ENCODE measurements at places on chromosomes 7 and 10. TPM values are rescaled to one million over a fixed set of nuclear protein-coding genes. Genes with fewer than 3 reads are reported as not detected.

The PRKCQ gene
- total RNA-seq = 0.05 TPM

DNA sequence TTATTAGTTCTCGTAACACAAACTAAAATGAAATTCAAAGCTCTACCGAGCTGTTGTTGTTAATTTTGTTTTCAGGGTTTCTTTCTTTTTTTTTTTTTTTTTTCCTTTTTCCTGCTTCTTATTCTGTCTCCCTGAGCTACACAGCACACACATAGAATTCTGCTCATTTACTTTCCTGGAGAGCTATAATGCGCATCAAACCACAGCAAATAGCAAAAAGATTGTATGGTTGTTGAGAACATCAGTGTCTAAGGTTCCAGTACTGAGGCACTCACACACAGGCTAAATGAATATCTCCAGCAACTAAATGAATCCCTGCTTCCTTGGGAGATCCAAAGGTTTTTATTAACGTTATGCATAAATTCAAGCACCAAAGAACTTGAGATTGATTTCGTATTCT, 418.3 kb downstream of the PLXDC2 start:
- DNase-seq = no peak

The SPAM1 gene
- not detected for total RNA-seq

The CALML5 gene
- total RNA-seq = not detected

The CROT gene
- 3.3 TPM for total RNA-seq

- DNase-seq = no peak
Observed at GRCh38 chr10:121526801-121527221, 71.4 kb downstream of the FGFR2 start.

The PGAM2 gene
- not detected for total RNA-seq

The CDNF gene
- total RNA-seq = 0.92 TPM

DNA sequence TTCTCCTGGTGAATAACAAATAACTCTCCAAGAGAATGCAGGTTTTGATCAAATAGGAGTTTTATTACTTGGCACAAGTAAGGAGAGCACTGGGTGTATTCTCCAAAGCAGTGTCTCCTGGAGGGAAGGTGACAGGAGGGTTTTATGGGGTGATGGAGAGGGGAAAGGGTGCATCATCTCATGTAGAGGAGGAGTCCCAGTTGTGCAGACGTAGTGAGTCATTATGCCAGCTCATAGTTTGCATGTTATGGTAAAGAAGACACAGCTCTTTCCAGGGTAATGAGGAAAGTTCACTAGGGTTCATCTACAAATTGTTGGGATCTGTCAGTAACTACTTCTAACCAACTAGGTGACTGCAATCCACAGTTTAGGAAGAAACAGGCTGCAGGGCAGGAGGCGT, 347.9 kb upstream of the MEOX2 start:
- DNase-seq = peak; percentile 26

- DNase-seq = no peak
Observed at GRCh38 chr10:24720096-24720495, 3.6 kb downstream of the ARHGAP21 start.

The MLXIPL gene
- total RNA-seq = not detected

DNA sequence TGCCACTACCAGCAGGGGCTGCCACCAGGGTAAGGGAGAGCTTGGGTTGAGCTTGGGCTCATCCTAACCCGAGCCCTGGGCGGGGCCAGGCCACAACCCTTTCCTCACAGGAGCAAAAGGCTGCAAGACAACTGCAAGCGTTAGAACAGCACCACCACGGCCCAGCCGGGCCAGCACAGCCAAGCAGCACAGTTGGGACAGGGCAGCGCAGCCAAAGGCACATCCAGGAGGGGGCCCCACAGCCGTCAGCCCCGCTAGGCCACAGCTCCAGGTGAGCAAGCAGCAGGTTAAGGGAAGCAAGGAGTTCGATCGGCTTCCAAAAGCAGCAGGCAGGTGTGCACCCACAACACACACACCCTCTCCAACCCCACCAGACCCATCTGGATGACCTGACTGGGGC, 7.0 kb upstream of the NDST2 start:
- no peak for DNase-seq

The DGKI gene
- total RNA-seq = 0.12 TPM

The ADAM22 gene
- total RNA-seq = not detected

The GJD4 gene
- total RNA-seq = not detected

The VGF gene
- total RNA-seq = 0.63 TPM

The RSBN1L gene
- 11.2 TPM for total RNA-seq

DNA sequence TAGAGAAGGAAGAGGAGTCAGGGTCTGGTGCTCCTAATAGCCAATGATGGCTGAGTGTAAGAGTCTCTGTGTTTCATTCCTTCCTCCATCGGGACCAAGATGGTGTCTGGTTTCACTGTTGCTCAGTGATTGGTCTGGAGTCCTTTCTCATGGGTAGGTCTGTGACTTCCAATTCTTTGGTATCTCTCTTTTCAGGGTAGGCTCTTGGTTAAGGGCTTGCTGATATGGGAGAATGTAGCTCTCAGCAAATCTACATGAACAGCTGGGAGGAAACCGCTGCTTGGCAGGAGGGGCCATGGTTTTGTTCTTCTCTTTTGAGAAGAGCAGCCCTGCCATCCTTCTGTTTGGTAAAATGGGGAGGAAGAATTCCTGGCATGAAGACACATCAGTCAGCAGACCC, 209.1 kb upstream of the PODXL start:
- DNase-seq = no peak

GRCh38 chr10:24853661-24854060, 98.7 kb downstream of the PRTFDC1 start:
- no peak for DNase-seq

DNA sequence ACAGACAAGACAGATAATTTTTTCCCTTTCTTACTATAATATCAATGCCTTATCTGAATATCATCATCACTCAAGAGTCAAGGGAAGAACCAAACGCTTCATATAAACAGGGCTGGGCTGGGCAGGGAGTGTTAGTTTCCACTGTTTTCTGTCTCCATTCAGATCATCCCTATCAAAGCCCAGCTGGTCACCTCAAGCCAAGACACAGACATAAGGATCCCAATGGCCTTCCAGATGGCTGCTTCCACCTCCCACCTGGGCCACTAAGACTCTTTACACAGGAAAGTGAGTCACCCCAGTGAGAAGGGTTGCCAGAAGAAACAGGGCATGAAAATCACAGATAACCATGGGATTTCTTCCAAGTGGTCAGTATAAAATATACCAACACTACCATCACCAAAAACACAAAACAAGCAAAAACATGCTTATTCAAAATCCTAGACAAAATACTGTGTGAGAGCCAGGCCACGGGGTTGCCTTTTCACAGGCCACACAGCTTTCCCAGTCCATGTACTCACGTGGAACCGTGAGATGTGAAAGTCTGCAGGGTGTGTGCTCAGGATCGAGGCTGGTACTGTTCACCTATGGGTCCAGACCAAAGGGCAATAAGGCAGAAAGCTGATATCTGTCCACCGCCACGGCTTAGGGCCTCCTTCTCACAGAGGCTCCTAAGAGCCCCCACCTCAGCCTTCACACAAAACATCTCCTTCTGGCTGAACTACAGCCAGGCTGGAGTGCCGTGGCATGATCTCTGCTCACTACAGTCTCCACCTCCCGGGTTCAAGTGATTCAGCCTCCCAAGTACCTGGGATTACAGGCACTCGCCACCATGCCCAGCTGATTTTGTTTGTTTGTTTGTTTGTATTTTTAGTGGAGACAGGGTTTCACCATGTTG, 5.7 kb downstream of the PRSS1 start:
- DNase-seq = no peak

DNA sequence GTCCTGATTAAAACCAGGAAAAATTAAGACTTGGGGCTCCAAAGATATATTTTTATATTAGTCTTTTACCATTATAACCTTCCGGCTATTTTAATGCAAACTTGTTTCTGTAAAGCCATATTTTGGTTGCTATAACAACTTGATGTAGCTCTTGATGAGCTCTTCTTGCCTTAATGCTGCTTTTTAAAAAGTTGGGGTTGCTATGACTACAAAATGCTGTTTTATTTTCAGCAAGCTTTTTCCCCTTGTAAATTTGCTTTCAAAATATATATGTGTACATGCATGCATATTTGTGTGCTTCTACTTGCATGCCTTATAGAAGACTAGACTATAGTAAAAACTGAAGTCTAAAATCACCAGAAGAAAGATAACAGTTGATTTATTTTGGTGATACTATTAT, 99.7 kb downstream of the CSTF2T start:
- no peak for DNase-seq

GRCh38 chr7:77550586-77550985, 13.5 kb downstream of the PTPN12 start:
- no peak for DNase-seq

- DNase-seq = no peak
Observed at GRCh38 chr7:35802102-35802466, 1.2 kb downstream of the SEPTIN7 start.

The MYOF gene
- total RNA-seq = 75.6 TPM

GRCh38 chr7:117217106-117218035, 105.5 kb downstream of the WNT2 start:
- no peak for DNase-seq

GRCh38 chr7:33687625-33688024, 217.7 kb upstream of the BMPER start:
- no peak for DNase-seq

The FEZF1 gene
- not detected for total RNA-seq

GRCh38 chr7:28077616-28078015, 103.0 kb downstream of the JAZF1 start:
- DNase-seq = no peak

DNA sequence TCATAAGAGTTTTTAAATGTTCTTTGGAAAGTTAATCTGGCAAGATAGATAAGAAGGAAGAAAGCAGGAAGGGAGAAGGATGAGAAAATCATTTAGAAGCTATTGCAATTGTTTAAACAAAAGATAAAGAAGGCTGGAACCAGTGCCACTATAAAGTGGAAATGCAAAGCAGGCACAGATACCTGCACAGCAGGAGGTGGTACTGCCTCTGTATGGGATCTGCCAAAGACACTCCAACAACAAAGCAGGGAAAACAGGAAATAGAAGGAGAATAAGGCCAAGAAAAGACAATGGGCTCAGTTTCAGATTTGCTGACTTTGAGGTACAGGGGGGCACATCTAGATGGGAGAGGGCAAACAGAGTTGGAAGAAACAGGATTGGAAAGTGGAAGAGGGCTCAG, 138.6 kb downstream of the PPP1R17 start:
- DNase-seq = peak; percentile 4

The MMRN2 gene
- 0.12 TPM for total RNA-seq

The GRK5 gene
- total RNA-seq = 22.8 TPM

The RBP4 gene
- total RNA-seq = 5.4 TPM

DNA sequence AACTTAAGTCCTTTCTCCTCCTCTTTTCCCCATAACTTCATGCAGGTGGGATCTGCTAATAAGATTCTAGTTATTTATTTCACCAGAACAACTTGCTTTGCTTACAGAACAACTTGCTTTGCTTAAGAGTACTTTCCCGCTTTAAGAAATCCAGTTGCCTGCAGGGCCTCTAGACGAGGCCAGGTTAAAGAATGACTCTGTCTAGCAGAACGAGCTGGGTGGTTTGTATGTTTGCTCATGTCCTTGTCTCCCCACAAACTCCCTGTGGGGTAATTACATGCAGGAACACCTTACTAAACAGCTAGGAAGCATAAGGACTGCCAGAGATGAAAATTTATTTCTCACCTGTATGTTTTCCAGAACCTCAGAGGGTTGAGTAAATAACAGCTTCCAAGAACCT, 8.8 kb upstream of the FZD8 start:
- DNase-seq = no peak

DNA sequence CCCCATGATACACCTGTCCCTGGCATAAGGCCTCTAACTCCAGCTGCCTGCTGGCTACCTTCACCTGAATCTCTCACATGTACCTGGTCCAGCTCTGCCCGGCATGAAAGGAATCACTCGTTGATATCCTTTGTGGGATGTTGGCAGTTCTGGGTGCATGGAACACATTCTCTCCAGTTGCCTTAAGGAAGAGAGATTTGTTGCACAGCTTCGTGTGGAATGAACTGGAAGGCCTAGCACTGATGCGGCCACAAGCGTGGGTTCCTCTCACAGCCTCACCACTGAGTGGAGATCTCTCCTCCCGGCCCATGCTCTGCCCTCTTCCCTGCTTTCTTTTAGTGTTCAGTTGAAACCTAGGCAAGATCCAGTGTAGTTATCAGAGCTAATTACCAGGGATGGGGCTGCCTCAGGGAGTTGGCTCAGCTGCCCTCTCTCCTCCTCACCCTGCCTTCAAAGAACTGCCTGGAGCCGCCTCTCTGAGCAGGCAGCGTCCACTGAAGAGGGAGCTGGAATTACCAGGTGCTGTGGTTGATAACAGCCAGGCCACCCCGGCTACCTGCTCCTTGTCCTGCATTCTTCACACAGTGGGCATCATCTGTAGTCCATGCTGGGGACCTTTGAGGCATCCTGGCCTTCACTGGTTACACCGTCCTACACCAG, 194.3 kb downstream of the CCDC3 start:
- no peak for DNase-seq

DNA sequence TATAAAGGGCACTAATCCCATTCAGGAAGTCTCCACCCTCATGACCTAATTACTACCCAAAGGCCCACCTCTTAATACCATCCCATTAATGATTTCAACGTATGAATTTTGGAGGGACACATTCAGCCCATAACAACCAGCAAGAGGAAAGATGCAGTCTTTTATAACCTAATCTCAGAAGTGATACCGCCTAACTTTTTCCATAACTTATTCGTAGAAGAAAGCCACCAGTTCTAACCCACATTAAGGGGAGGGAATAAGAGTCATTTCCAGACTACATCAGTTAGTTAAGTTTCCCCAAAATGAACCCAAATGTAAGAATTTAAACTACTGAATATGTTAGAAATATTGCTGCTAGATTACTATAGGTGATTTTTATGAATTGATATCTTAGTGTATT, 32.1 kb upstream of the LHFPL3 start:
- DNase-seq = no peak

DNA sequence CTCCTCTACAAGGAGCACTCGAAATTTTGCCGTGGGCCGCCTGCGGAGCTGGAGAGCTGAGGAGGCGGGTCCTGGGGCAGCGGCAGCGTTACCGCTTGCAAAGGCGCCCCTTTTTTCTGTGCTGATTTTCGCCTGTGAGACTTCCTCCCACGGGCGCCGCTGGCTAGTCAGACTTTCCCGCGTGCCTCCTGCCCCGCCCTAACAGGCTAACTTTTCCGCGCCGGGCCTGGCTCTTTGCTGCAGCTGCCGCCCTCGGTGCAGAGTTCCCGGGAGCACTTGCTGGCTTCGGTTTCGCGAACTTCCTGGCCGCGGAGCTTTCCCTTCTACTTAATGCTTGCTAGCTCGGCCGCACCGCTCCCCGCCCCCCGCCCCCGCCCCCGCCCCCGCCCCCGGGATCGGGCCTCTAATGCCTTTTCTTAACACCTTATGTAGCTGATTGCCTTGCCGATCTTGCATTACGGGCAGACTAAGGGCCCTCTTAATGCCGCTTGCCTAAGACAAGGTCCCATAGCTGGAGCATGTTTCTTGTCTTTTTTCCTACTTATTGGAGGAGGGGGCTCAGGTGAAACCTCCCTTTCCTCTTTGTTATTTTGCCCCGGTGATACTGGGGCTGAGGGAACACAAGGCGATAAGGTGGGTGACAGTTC, 37.9 kb upstream of the RASGEF1A start:
- peak; percentile 75 for DNase-seq

The CUZD1 gene
- total RNA-seq = 0.13 TPM

The NCF1 gene
- total RNA-seq = not detected

The ZPBP gene
- not detected for total RNA-seq

The LIPM gene
- not detected for total RNA-seq

Measured in MG63 (cell line).